ENCODE measurements at places on chromosomes 13 and 19.
A peak's percentile ranks its signal among the peaks of the same experiment; 100 is the strongest.

DNA sequence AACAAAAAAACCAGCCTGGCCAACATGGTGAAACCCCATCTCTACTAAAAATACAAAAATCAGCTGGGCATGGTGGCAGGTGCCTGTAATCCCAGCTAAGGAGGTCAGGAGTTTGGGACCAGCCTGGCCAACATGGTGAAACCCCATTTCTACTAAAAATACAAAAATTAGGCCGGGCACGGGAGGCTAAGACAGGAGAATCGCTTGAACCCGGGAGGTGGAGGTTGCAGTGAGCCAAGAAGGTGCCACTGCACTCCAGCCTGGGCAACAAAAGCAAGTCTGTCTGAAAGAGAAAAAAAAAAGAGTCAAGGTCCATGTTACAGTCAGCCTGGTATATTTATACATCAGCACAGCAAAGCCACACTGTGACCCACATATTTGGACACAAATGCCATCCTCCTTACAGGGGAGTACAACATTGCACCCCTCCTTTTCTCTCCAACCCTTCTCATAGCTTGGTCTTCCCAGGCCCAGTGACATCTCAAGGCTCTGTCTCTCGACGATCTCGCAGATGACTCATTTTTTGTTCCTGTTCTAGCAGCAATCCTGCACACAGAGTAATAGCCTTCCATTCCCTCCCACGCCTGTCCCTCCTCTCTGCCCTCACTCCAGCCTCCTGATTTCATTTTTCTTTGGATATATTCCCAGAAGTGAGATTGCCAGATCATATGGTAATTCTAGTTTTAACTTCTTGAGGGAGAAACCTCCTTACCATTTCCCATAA lies 21.0 kb upstream of the DPP9 start:
- no peak for DNase-seq

- no peak for DNase-seq
Observed at GRCh38 chr19:8216357-8216756, 7.2 kb downstream of the CERS4 start.

DNA sequence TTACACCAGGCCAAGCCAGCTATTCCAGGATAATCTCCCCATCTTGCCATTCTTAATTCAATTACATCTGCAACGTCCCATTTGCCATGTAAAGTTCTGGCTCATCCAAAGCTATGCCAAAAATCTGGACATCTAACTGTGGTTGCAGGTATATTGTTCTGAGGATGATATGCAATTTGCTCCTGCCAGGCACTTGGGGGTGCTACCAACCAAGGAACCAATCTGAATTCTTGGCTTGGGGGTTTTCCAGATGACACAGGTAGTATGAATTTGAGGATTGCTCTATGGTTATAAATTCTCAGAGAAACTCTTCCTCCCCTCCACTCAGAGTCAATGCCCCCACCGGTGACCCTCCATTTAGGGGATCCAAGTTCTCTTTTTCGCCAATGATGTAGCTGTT lies 33.0 kb downstream of the CRYL1 start:
- no peak for DNase-seq

DNA sequence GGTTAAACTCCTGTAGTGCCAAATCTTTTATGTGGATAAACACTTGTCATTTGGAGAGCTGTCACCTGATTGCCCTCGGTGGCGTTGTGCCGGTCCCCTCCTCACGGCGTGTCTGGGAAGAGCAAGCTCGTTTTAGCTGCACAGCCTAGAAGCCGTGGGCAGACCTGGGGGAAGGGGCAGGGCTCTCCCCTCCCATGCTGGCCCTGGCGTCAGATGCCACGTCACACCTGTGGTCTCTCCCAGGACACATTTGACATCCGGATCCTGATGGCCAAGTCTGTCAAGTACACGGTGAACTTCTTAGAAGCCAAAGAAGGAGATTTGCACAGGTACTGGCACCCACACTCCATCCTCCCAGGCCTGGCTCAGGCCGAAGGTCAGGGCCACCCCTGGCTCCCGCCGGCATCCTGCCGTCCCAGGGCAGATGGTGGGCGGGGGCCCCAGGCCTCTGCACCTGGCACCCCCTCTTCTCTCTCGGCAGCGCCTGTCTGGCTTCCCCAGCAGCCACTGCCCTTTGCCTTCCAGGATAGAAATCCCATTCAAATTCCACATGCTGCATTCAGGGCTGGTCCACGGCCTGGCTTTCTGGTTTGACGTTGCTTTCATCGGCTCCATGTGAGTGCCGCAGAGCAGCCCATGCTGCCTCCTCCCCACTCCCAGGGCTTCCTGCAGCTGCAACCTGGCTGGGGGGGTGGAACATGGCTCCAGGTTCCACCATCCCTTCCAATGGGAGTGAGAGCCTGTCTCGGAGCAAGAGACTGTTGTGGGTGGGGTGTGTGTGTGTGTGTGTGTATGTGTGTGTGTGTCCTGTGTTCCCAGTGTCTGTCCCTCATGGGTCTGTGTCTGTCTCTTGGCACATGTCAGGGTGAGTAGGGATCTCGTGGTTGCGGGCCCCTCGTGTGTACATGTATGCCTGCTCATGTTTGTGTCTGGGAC lies 8.8 kb downstream of the YIPF2 start:
- no peak for DNase-seq

DNA sequence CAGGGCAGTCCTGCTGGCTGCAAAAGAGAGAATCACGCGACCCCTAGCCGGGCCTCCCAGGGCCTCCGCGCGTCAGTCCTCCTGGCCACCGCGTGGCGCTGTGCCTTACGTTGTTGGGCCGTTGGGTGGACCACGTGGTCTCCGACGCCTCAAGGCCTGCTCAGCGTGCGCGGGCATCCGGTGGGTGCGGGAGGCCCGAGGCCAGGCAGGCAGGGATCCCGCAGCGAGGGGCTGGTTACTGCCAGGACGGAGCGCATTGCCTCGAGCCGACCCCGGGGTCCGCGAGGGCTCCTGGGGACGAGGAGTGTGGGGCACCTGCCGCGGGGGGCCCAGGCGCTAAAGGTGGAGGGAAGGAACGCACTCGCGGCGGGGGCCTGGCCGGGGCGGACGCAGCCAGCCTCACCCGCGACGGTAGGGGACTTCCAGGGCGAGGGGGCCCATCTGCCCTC lies at the start of gene TDRD12:
TDRD12 (plus strand) TSS at position 157 of the 449 bp plus-strand sequence. CDS start 306 bp downstream, outside the sequence.
- no peak for DNase-seq

GRCh38 chr19:7778081-7778480 lies 15.0 kb downstream of the CLEC4M start:
- no peak for DNase-seq

DNA sequence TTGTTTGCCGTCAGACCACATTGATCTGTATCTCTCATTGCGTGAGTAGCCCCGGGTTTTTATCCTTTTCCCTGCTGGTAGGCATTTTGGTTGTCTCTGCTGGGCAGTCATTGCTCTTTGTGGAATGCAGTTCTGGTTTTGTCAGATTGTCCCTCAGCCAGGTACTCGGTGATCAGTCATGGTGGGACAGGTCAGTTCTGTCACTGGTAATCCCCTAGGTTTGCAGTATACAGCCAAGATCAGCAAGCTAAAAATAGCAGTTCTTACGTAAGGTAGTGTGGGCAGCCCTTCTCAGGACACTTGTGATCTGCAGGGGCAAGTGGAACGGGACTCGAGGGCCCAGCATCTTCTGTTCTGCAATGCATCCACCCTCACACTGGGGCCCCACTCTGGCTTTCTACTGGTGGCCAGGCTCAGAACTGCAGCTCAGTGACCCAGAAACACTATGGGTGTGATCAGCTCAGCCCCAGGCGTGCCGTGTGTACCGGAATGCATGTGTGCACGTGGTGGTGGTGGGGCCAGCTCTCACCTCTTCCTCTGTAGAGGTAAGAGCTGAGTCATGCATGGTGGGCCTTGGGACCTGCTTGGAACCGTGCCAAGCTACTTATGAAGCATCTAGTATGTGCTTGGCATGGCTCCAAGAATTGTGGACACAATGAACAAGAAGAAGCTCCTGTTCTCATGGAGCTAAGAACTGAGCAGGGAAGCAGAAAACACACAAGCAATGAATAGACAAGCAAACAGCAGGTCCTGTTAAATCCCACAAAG lies 6.3 kb downstream of the PLEKHF1 start:
- DNase-seq, result peak; percentile 67

GRCh38 chr13:109400209-109400608 lies 386.2 kb downstream of the IRS2 start:
- no peak for DNase-seq
